AG04450 (cell line): ENCODE measurements at places on chromosomes 7 and 10.

GRCh38 chr7:41207141-41207540 is 495.7 kb downstream of the INHBA start:
- DNase-seq, result no peak

- no peak for DNase-seq
Observed at GRCh38 chr10:3178042-3178441, 5.5 kb upstream of the PITRM1 start.

- no peak for DNase-seq
Observed at GRCh38 chr10:533611-534010, 155.9 kb downstream of the DIP2C start.

GRCh38 chr10:112412696-112413095 is 34.0 kb downstream of the ZDHHC6 start:
- DNase-seq, result no peak
